ENCODE measurements at places on chromosomes 1 and 21.

GRCh38 chr1:229893762-229894444 is 173.1 kb upstream of the GALNT2 start:
- DNase-seq = no peak

DNA sequence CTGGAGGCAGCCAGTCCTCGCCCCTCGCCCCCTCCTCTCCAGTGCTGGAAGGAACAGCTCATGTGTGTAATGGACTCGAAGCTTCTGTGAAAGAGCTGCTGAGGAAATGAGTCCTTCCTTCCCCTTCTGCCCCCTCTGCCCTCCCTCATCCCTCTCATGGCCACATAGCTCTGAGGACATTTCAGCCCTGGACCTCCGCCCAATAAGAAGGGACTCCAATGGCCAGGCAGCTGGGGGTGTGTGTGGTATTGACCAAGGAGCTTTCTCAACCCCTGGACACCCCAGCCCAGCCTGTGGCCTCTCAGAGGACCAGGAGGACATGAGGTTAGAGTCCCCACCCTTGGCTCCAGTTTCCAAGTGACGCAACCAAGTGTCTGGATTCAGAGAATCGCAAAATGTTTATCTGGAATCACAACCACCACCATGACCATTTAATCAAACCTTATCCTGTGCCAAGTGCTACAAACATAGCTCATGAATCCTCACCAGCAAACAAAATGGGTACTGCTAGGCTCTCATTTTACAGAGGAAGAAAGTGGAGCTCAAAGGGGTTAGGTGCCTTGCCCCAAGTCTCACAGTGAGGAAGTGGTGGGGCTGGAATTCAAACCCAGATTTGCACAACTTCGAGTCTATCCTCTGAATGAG is 47.8 kb upstream of the ECE1 start:
- no peak for DNase-seq

DNA sequence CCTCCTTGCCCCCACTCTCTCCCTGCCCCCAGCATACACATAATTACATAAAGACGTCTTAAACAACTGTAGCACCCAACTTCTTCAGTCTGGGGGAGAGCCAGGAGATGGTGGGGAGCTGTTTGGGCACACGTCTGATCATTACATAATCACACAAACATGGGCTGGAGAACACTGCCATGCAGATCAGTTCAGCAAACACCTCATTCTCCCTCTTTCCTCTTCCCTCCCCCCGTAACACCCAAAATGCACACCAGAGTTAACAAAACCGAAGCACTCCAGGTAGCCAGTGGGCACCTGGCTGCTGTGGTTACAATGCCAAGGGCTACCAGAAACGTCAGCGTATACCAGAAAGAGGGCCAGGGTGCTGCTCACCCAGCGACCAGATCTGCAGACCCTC is 1.6 kb downstream of the HIVEP3 start:
- DNase-seq = no peak

DNA sequence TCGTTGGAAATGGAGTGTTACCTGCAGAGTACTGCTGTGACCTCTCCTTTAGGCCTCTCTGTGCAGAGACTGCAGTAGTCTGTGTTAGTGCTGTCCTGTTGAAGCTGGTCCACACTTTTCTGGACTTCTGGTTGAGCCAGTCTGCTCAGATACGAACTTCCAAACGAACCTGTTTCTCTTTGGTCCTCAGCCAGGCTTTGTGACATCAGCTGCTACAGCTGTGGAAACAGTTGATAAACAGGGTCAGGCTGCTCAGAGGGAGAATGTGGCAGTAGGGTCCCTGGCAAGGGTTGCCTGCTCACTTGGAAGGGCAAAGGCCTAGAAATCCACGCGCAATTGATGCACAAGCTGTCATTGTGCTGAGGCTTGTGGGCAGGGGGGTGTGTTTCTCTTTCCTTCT is 98.8 kb downstream of the NOS1AP start:
- no peak for DNase-seq

DNA sequence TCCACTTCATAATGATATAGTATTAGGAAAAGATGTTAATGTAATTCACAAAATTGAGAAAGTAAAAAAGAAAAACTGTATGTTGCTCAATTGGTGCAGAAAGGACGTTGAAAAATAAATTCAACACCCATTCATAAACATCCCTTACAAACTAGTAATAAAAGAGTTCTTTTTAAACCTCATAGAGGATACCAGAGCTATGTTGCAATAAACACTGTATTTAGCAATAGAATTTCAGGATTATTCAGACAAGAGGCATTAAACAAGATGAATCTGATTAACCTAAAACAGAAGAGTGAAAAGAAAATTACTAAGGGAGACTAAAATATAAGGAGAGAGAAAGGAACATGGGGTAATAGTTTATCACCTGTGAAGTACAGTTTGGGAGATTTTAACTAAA is 154.8 kb downstream of the NTPCR start:
- DNase-seq = no peak

DNA sequence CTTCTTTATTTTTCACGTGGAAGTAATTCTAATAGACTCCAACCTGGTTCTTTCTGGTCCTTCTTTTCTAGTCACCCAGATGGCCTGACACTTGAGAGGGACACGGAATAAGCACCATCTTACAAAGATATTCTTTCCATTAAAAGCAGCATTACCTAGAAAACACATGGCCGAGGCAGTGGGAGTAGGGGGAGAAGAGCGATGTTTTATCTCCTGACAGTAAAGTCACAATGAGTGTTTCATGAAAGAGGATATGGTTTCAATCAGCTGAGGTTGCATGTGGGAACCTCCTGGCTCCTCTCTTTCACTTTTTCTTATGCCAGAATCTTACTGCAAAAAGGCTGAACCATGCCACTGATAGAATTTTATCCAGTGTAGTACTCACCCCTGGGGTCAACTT is 288.8 kb upstream of the SPAG17 start:
- no peak for DNase-seq

- DNase-seq = no peak
Observed at GRCh38 chr1:115980156-115980555, 3.8 kb downstream of the SLC22A15 start.

GRCh38 chr1:72535470-72535869 is 253.1 kb upstream of the NEGR1 start:
- DNase-seq = no peak

DNA sequence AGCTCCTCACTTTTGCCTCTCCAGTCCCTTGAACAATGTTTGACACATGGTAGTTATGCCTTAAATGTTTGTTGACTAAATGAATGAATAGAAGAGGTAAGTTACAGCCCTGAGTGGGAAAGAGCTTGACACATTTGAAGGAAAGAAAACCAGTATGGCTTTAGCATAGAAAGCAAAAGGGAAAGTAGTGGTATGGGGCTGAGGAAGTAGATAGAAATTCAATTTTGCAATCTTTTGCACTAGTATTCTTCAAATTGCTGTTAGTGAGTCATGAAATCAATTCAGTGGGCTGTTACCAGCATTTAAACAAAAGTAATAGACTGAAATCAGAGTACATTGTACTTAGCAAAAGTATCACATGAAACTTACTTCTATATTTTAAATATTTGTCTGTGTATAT is 21.1 kb downstream of the PLA2G4A start:
- no peak for DNase-seq

DNA sequence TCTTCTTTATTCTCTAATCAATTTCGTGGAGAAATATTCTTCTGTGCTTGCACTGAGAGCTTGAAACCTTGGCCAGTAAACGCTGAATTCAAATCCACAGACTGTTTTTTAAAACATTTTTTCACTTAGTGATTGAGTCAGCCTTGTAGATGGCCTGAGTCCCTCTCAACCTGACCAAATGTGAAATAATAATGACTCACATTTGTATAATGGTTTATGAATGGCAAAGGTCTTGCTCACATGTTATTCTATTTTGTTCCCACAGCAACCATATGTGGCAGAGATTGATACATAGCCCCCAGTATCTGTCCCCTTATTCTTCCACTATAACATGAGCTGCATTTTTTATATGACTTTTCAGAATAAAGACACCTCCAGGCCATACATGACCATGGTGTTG is 47.8 kb upstream of the CCDC190 start:
- no peak for DNase-seq

- no peak for DNase-seq
Observed at GRCh38 chr1:92476071-92476631, 10.6 kb downstream of the GFI1 start.

DNA sequence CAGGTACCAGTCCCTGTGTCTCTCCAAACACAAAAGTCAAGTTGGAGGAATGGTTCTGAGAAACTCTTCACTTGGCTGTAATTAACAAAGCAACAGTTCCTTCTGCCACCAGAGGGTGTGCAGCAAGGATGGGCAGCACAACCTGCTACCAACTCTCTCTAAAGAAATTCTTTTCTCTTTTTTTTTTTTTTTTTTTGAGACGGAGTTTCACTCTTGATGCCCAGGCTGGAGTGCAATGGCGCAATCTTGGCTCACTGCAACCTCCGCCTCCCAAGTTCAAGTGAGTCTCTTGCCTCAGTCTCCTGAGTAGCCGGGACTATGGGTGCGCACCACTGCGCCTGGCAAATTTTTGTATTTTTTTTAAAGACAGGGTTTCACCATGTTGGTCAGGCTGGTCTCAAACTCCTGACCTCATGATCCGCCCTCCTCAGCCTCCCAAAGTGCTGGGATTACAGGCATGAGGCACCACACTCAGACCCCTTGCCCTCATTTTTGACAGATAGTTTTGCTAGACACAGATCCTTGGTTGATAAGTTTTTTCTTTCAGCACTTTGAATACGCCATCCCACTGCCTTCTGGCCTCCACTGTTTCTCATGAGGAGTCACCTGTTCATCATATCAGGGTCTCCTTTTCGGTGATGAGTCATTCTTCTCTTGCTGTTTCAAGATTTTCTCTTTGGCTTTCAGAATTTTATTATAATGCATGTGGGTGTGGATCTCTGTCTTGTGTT is 12.1 kb upstream of the DEGS1 start:
- no peak for DNase-seq

- no peak for DNase-seq
Observed at GRCh38 chr1:236204039-236204438, 61.7 kb downstream of the GPR137B start.

- no peak for DNase-seq
Observed at GRCh38 chr1:15650433-15650832, 33.2 kb downstream of the DDI2 start.

- DNase-seq = no peak
Observed at GRCh38 chr1:78370779-78371482, 119.8 kb upstream of the PTGFR start.

GRCh38 chr1:83114136-83114834 is 884.6 kb downstream of the TTLL7 start:
- no peak for DNase-seq

DNA sequence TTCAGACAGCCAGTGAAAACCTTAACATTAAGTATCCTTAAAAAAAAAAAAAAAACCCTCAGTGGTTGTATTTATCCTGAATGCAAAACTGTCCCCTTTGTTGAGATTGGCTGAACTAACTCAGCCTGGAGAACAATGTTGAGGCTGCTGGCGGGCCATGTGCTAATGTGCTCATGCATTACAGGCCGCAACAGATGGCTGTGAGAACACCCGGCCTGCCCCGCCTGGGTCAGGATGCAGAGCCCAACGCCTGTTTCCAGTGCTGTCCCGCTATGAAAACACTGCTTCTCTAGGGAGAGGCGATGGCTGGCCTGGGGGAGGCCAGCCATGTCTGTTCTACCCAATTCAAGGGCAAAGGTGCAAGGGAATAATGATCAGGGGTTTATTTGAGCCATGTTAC is 13.8 kb downstream of the OLIG2 start:
- DNase-seq = no peak

GRCh38 chr1:60483509-60483908 is 409.9 kb upstream of the C1orf87 start:
- no peak for DNase-seq

GRCh38 chr1:168643152-168643551 is 66.7 kb downstream of the XCL1 start:
- DNase-seq = no peak

- no peak for DNase-seq
Observed at GRCh38 chr1:101652484-101652883, 344.2 kb downstream of the OLFM3 start.

DNA sequence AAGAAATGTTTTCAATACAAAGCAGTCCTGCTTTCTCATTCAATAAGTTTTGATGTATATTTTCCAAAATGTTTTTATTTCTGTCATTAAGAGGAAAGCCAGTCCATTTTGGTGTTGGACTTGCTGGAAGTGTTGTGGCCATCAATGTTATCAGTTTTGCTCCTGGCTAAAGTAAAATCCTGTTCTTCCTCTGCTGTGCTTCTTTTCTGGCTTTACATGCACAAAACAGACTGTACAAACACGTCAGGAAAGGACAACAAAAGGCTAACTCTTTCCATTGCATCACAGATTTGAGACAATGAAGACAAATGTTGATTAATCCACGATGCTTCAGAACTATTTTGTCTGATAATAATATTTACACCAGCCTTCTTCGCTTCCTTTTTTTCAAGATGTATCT is 735.4 kb downstream of the LTN1 start:
- no peak for DNase-seq

Data from stimulated activated CD4-positive, alpha-beta T cell treated with anti-CD3 and anti-CD28 coated beads, Interleukin-1b, Interleukin-23, amount 100 ng/mL, for 24 hours (primary cell).